ENCODE measurements at places on chromosomes 5 and 9. TPM values are rescaled to one million over a fixed set of nuclear protein-coding genes. Genes with fewer than 3 reads are reported as not detected.

DNA sequence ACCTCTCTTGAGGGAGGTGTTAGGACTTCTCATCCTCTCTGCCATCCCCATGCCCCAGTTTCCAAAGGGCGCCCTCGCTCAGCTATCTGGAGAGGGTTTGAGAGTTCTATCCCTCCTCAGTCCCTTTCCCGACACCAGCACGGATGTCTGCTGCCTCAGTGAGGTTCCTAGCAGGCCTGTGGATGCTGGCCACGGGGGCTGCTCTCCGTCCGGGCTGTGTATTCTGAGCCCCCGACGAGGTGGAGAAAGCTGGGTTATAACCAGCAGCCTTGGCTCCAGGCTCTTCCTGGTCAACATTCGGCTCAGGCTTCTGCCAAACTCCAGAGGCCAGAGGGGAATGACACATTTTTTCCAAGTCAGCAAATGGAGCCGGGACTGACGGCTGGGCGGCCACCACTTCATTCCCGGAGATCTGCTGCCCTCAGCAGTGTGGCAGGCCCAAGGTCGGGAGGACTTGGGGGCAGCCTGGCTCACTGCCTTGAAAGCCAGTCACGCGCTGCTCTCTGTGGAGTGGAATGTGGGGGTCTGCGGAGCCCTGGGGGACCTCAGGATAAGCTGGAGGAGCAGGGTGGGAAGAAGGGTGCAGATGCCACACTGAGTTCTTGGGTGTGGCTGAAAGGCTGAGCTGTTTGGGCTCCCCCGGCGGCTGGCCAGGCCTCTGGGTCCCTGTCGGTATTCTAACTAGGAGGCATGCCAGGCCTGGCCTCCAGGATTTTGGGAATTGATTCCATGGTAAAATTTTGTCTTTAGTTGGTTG lies 27.4 kb downstream of the PTPA start:
- no peak for DNase-seq

DNA sequence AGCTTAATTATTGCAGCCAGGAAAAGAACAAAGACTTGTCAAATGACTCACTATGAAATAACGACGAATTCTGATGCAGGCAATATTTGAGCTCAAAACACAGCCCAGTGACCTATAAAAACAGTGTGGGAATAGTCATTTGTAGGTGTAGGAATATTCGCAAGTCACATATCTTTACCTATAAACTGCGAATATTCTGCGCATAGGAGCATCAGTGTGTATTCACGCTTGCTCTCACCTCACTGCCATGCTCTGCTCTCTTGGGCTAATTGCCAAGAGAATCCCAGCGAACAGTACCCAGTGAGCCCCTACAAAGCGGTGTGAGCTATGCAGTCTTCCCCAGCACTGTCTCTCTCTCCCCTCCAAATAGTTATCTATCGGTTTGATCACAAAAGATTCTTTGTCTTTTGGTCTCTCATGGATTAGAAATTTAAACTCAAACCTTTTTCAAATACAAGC lies 74.2 kb downstream of the ST8SIA4 start:
- no peak for DNase-seq

DNA sequence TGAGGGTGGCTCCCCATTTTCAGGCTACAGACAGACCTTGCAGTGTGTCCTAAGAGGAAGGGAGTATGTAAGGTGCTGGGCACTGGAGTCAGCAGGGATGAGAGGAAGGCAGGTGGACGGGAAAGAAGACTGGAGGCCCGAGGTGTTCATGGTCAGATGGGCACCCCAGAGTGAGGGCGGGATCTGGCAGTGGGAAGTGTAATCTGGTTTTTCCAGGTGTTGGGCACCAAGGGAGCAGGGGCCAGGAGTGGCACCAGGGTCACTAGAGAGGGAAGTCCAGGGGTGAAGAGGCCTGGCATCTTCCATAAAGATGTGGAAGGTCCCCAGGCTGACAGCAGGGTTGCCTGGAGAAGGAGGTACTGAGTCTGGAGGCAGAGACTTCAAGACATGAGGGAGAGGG lies 29.7 kb downstream of the PITX1 start:
- DNase-seq, result no peak

The FOXD4L4 gene
- not detected for total RNA-seq

The IFNA21 gene
- not detected for total RNA-seq

Measured in kidney epithelial cell (primary cell).